ENCODE measurements at places on chromosomes 11 and 22.
A peak's percentile ranks its signal among the peaks of the same experiment; 100 is the strongest.

DNA sequence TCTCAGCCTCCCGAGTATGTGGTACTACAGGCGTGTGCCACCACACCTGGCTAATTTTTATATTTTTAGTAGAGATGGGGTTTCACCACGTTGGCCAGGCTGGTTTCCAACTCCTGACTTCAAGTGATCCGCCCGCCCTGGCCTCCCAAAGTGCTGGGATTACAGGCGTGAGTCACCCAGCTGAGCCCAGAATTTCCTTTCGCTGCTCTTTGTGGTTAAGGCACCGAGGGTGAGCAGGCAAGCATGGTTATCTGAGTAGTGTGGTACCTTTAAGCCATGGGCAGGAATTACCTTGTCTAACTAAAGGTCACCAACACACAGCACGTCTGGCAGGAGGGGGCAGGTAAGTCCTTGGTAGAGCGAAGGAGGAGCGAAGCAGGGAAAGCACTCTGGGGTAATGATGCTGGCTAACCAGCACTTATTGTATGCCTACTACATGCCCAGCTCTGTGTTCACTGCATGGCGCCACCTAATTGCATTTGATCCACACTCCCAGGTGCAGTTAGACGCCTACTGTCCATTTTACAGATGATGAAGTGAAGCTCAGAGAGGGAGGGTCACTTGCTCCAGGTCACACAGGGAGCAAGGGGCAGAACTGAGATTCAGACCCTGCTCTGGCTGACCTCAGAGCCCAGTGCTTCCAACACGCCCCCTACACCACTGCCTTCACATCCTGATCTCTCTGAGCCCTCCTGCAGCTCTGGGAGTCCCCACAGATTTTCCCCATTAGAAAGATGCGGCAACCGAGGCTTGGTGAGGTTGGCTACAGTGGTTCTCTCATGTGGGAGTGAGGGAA, 45.7 kb downstream of the TRIOBP start:
- DNase-seq, result no peak

- no peak for DNase-seq
These were observed 13.6 kb downstream of the CD3E start for GRCh38 chr11:118318124-118318523.

- no peak for DNase-seq
These were observed 148.0 kb upstream of the B3GAT1 start for GRCh38 chr11:134560066-134560465.

- DNase-seq, result no peak
These were observed 7.8 kb upstream of the BCL9L start for GRCh38 chr11:118933486-118933885.

DNA sequence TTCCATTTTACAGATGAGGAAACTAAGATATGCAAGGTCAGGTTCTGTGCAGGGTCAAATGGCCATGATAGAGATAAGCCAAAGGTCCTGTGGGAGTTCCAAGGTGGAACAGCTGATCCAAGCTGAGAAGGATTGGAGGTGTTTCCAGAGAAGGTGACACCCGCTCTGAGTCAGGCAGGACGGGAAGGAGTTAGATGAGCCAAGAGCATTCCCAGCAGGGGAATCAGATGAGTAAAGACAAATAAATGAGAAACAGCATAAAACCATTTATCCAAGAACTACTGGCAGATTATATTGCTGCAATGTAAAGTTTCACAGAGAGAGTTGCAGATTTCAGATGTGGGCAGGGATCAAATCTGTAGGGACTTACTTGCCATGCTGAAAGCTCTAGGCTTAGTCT, 18.9 kb upstream of the HEPHL1 start:
- no peak for DNase-seq

DNA sequence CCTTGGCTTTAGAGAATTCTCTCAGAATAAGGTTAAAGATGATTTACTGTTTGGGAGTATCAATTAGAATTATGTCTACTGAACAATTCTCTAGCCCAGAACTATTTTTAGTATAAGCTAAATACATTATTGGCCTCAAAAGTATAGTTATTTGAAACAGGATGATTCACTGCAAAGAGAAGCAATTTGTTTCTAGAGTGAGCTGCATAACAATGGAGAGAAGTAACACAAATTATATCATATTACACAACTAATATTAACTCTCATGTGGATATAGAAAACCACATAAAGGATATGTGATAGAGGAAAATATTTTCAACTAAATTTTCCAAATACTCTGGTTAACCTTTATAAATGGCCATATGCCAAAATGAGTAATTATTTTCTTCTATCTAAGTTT, 24.9 kb downstream of the PGM2L1 start:
- no peak for DNase-seq

DNA sequence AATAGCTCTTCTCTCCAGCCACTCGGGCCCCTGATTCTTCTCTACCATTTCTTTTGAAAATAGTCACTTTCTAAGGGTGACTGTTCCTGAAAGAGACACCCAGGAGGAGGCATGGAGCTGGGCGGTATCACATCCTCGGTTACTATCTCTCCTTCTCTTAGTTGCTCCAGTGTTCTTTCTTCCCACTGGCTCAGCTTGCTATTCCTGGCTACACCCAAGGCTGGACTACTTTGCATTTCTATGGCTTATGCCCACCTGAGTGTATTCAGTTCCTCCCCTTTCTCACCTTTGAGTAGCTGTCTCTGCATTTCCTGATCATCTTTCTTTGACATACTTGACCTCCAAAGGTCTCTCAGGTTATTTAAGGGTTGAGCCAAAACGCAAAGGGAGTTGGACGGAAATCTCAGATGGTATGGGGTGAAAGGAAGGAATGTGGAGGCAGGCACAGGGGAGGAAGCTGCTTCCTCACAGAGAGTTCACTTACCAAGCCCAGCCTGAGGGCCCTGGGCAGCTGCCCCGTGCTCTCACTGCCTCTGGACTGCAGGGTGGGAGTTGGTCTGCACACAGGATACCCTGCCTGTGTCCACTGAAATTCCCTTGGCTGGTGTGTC, 155.7 kb downstream of the SNX19 start:
- DNase-seq, result no peak

- no peak for DNase-seq
These were observed 17.3 kb upstream of the NEU3 start for GRCh38 chr11:74971424-74971823.

DNA sequence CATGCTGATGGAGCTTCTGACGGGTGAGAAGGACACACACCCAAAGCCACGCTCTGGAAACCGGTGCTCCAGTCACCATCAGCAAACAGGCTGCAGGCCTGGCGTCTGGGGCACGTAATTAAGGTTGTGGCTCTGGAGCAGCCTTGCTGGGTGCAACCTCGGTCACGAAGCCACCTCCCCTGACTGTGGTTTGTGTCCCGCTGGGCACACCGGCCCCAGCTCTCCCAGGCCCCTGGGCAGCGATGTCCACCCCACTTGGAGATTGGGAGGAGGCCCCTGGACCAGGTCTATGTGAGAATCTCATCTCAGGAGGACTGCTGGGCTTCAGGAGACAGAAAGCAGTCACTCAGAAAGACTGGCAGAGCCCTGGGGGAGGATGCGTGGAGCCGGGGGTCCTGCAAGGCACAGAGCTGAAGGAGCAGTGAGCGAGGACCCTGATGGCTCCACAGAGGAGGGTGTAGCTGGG, 631.6 kb downstream of the BRD1 start:
- DNase-seq, result no peak

DNA sequence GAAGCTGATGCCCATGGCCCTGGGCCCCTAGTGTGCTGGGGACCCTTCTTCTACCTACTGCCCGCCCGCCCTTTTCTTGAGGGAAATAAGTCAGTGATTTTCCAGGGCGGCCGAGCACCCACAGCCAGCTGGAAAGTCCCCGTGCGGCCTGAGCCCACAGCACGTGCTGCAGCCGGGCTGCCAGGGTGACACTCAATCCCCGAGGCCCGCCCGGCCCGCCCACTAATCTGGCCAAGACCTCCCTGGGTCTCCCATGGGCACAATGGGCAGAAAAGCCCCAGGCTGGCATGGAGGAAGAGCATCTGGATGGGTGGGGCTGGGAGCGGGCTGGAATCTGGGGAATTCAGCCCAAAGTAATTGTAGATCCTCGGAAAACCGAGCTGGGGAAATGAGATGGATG, 24.8 kb downstream of the WNT7B start:
- no peak for DNase-seq

- DNase-seq, result peak; percentile 82
These were observed 58.0 kb downstream of the MCM5 start for GRCh38 chr22:35457729-35458546.

DNA sequence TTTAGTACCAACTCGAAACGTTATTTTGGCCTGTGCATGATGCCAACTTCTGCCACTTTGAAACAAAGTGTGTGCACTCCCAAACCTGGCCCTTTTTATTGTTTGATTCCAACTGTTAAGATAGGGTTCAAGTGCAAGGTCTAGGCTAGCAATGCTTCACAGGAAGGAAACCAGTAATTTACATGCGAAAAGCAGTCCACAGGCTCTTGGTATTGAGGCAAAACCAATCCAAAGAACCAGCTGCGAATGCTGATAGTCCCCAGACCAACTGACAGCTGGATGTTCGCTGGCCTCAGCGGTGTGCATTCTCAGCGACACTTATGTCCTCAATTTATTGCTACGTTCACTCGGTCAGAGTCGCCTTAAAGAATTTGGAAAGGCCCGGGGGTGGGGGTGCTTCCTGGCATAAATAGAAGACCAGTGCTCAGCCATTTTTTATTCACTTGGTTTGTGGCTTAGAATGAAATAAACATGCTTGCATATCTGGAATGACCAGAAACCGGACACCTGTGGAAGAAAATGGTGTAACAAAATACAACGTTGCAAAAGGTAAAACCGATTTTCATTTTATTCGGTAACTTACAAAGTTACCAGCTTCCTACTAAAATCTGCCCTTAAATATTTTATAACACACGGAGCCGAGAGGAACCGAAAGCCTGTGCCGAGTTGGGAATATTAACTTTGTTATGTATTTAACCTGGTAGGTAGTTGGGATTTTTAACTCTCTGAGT, 1.6 kb downstream of the CPT1A start:
- DNase-seq, result no peak

GRCh38 chr11:125626288-125626950, 1.5 kb downstream of the CHEK1 start:
- DNase-seq, result peak; percentile 94

DNA sequence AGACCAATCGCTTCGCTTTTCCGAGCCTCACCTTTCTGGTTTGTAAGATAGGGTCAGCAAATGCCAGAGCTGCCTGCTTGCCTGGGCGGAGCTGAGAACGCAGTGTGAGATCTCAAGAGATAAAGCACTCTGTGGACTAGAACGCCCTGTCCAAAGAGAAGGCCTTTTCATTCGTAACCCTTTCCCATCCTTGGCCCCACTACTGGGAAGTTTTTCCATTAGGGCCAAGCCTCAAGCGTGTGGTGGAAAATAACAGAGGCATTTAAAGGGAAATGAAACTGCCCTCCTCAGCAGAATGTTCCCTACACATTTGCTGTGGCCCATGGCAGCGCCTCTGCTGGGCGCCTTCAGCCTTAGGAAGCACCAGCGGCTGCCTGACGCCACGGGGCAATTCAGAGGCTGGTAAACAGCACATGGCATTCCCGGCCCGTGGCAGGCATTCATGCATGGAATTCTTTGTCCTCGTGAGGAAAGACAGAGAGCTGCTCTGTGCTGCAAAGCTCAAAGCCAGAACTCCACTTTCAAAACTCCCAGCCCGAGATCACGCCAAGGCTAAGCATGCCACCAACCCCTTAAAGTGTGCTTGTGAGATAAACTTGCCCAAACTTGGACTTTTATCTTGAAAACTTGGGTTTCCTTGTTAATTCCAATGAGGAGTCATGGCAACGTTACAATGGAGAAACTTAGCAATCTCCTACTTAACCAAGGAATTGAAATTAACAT, 38.1 kb downstream of the AHNAK start:
- DNase-seq, result no peak

DNA sequence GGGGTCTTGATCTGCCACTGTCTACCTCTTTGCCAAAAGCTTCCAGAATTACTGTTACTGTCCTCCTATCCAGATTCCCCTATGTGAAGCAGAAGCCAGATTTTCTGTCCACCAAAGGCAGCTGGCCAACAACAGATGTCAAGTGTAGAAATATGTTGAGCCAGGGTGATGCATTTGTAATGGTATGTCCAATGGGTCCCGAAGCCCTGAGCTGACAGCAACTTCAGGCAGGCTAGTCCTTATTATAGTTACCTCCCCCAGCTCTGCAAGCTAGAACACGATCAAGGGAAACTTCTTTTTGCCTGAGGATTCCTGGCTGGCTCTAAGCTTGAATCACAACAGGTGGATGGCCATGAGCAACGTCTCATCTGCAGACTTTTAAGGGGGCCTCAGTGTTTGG, 10.2 kb downstream of the PAMR1 start:
- no peak for DNase-seq

GRCh38 chr11:102610200-102610599, 14.9 kb downstream of the MMP20 start:
- no peak for DNase-seq

DNA sequence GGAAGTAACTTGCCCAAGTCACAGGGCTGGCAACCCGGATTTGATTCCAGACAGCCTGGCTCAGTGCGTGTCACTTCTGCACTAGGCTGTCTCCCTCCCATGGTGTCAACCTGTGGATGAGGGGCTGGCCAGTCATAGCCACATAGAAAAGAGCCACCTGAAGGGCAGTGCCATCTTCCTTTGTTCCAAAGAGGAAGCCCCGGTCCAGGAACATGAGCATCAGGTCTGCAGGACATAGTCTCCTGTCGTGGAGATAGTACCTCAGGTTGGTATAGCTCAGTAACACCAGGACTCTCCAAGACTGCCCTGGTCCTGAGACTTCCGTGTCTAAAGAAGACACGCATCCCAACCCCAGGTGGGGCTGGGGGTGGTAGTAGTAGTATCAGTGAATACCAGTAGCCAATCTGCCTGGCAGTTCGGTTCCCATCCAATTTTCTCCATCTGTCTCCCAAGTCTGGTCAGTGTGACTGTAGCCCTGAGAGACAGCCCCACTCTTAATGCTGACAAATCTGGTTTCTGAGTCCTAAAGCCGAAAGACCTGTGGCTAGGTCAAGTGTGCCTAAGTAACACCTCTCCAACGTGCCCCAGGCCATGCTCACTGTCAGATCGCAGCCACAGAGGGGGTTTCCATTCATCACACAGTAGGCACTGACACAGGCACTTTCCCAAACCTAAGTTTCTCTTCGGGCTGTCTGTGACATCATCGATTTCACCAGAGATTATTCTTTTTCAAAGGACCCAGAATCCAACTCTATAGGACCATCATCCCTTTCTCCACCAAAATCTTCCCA, 33.1 kb downstream of the C11orf58 start:
- no peak for DNase-seq

GRCh38 chr11:79393362-79394043, 47.3 kb downstream of the TENM4 start:
- DNase-seq, result no peak

Measured in COR-L47 (cell line).